ENCODE measurements at places on chromosomes 11 and 22.
A peak's percentile ranks its signal among the peaks of the same experiment; 100 is the strongest.

DNA sequence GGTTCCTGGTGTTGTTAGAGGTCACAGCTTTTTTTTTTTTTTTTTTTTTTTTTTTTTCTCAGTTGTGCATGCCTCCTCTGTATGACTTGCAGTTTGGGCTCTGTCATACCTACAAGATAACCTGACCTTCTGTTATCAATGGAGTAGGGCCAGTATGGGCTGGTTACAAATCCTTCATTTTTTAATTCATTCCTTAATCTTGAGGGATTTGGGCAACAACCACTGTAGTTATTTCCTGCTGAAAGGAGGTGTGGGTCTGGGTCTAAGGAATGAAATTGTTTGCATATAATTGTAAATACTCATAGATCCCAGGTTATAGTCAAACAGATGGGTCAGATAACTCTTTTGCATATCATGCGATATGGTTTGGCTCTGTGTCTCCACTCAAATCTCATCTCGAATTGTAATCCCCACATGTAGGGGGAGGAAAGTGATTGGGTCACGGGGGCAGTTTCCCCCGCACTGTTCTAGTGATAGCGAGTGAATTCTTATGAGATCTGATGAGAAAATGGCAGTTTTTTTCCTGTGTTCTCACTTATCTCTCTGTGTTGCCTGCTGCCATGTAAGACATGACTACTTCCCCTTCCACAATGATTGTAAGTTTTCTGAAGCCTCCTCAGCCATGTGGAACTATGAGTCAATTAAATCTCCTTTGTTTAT is 14.1 kb upstream of the GLYAT start:
- no peak for DNase-seq

DNA sequence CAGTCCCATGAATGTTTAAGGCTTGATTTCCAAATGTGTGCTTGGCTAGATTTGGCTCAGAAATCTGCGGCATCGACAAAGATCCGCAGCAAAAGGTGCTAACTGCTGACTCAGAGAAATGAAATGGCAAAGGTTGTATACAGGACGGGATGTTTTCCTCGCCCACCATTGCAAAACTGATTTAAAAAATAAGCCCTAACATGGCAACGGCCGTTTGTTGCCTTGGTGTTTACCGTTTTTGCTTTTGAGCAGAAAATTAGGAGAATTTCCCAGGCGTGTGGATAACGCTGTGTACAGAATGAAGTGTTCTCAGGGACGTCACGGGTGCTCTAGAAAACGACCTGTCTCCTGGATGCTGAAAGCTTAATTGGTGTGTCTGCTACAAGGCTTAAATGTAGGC is 70.2 kb downstream of the ARHGAP8 start:
- no peak for DNase-seq

DNA sequence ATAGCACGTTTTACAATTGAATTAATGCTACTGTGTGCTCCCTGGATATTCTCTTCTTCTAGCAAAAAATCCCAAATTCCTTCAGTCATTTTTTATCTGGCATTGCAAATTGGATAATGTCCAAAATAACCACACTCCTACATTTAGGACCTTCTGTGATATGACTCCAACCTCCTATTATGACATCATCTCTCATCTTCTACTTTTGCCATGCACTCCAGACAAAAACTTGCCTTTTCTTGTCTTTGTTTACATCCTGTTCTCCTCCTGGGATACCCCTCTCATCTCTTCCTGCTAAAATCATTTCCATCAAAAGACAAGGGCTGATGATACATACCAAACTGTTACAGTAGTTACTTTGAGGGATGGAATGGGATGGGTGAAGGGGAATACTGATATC is 20.6 kb upstream of the TMEM218 start:
- no peak for DNase-seq

DNA sequence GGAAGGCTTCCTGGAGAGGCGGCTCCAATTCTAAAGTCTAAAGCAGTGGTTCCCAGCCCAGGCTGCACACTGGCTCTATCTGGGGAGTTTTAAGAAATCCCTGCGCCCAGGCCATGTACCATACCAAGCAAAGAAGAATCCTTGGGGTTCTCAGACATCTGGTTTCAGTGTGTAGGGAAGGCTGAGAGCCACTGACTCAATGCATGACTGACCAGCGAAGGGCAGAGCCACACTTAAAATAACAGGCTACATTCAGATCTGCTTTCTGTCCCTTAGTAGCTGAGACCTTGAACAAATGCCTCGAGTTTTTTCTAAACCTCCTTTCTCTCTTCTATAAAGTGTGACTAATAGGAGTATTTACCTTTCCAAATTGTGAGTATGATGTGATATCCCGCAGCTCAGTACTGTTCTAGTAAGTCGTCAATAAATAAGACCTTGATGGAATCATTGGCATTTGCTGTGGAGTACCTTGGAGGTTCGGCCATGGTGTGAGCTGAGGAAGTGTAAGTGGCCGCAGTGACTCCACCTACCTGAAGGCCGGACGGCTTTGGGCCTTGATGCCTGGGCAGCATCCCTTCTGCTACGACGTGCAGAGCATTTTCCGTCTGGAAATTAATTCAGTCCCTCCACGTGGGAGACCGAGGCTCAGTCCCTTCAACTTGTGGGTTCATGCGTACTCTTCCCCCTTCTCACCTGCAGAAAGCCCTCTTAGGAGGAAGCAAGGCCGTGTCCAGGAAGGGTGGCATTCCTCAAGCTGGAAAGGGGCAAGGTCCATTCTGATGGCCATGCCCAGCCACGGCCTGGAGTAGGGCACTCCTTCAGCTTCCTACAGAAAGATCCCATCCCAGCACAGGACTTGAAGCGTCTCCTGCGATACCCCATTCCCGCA is 25.1 kb downstream of the GLB1L2 start:
- no peak for DNase-seq

DNA sequence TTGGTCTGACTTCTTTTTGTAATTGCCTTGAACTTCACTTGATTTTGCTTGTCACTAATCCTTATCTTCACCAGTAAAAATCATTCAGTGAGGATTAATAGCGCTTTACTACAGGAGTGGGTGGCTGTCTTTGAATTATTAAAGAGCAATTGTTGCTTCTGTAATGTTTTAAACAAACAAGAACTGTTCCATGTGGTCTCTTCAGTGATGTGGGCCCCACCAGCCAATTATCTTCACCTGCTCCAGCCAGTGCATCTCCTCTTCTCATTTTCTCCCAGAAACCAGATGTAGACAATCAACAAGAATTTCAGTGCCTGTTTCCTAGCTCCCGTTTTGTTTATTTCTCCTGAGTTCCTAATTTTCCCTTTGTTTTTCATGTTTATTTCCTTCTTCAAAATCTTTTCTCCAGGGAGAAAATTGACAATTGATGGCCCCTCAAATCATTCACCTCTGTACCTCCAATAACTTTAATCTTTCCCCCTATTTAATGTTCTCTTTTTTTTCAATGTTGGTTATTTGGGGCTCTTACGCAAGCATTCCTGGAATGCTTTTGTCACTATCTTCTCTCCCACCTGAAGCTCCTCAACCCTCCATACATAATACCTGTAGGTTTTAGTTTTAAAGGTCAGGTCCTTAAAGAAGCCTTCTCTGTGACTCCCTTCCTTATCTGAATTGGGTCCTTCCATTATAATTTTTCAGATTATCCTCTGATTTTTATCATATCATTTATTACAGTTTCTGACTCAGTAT is 115.1 kb downstream of the ARFGAP2 start:
- peak; percentile 27 for DNase-seq

DNA sequence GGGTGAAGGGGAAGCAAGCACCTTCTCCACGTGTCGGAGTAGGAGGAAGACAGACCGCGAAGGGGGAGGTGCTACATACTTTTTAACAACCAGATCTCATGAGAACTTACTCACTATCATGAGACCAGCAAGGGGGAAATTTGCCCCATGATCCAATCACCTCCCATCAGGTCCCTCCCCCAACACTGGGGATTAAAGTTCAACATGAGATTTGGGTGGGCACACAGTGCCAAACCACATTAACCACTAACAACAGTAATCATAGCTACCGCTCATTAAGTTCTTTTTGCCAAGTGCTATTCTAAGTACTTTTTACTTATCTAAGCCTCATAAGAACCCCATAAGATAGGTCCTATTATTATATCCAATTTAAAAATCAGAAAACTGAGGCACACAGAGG is 450.5 kb upstream of the DDI1 start:
- no peak for DNase-seq

DNA sequence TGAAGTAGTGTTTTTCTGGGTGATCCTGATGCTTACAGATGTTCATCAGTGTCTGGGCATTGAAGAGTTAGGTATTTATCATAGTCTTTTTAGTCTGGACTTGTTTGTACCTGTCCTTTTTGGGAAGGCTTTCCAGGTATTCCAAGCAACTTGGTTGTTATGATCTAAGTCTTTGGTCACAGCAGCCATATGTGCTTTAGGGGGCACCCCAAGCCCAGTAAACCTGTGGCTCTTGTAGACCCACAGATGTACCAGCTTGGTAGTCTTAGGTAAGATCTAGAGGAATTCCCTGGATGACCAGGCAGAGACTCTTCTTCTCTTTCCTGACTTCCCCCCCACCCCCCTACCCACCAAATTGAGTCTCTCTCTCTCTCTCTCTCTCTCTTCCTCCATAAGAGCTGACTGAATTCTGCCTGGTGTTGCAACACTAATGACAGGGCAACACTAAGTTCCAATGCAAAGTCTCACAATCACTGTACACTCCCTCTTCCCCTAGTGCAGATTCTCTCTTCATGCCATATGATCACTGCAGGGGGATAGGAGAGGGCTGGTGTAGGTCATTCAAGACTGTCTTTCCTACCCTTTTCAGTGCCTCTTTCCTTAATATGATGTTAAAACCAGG is 24.5 kb upstream of the MMP8 start:
- DNase-seq: no peak

DNA sequence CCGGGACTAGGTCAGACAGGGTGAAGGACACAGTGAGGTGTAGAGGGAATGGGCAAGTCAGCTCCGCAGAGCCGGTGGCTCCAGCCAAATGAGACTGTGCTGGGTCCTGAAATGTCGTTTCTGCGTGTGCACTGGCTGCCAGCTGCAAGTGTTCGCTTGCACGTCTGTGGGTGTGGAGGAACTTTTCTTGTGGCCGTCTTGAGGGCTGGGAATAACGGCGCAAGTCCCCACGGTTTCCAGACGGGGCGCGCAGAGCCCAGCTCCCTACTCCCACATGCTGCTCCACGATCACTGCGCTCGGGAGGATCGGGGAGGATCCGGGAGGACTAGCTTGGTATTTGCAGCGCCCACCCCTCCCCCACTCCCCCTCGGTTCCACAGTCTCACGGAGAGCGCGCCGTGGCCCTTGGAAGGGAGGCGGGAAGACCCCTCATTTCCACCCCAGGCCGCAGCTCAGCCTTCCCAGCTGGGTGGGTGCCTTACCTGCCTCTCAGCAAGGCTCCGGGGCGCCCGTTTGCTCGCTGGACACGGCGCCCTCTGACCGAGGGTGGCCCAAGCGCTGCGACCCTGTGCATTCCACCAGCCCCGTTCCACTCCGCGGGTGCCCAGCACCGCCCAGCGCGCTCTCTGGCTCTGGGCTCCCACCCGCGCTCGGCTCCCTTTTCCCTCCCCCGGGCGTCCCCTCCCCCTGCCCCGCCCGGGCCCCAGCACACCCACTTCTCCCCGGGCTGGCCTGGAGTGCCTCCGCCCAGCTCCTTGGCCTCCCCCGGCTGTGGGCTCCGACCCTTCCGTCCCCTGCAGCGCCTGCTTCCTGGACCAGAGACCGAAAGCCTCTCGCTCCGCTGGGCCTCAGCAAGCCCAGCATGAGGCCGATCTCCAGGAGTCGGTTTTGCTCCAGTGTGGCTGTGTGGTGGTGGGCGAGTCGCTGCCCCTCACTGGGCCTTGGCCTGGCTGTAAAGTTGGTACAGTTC is at the start of gene KCNE3:
TSS of gene KCNE3 (minus strand) at position 634 of the 970 bp plus-strand sequence. CDS start 9,986 bp downstream, outside the sequence.
- DNase-seq: no peak

DNA sequence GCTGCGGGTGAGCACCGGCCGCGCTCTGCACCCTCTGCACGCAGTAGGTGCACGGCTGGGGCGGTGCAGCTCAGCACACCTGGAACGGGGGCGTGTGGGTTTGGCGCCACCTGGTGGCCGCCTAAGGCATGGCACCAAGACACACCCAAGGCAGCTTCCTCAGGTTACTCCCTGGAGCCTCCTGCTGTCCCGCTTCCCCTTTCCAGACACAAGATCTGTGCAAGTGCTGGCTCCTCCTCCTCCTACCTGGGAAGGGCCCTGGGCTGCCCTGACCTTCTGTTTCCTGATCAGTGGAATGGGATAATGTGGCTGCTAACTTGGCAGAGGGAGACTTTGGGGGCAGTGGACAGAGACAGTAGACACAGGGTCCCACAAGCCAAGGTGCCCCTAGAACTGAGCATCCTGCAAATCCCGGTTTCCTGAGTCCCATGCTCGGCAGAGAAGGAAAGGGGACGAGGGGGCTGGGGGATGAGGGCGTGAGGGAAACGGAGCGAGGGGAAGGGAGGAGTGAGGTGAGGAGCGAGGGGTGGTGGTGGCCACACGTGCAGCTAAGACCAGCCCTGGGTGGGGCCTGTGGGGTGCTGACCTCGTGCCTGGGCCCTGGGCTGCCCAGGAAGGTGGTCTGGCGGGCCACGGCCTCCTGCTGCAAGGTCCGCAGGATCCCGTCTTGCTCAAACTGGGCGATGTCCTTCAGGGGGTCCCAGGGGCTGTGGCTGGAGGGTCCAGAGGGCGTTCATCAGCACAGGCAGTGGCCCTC is 34.8 kb upstream of the CARS1 start:
- DNase-seq: peak; percentile 9

GRCh38 chr22:30265823-30266444 is 717 bp downstream of the OSM start:
- DNase-seq: no peak

DNA sequence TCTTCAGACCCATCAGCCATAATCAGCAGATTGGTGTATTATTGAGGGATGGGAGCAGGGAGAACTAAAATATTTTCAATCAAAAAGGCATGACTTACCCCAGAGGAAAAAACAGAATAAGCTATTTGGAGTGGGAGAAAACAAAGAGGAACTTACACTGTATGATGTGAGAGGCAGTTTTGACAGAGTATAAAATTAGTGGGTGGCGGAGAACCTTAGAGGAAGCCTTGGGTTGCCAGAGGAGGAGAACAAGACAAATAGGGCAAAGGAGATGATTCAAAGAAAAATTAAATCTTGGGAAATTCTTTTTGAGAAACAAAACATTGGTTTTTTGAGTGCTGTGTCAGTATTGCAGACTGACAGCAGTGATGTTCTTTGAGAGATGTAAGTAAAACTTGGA is 285.0 kb downstream of the C11orf87 start:
- no peak for DNase-seq

GRCh38 chr22:50320116-50320515 is 6.7 kb downstream of the DENND6B start:
- no peak for DNase-seq
